ENCODE measurements at places on chromosomes 4 and X.

GRCh38 chr4:5960252-5960880, 57.9 kb downstream of the C4orf50 start:
- no peak for DNase-seq

GRCh38 chr4:7805533-7806337, 133.9 kb downstream of the AFAP1 start:
- DNase-seq: no peak

- no peak for DNase-seq
These were observed 2.7 kb downstream of the TNIP2 start for GRCh38 chr4:2753436-2753835.

DNA sequence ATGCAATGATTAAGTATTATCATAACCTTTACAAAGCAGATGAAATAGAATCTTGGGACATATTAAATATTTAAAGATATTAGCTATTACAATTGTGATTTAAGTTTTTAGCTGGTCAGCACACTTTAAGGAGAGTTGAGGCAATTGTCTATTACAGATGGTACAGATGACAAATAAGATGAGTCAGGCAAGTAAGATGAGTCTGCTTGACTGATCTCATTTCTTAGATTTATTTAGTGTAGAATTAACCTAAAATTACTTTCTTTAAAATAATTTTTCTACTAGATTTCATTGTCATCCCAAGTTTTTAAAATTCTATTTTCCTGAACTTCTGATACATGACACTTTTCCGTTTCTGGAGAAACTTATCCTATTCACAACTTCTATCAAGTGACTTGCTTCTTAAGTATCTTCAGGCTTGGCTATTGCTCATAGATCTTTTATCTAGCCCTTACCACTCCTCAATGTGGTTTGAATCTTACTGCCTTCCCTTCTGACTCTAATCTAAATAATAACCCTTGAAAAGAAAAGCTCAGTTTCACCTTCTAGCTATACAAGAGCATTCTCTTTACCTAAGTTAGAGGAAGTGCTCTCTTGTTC, 32.9 kb downstream of the CXCL1 start:
- DNase-seq: no peak

DNA sequence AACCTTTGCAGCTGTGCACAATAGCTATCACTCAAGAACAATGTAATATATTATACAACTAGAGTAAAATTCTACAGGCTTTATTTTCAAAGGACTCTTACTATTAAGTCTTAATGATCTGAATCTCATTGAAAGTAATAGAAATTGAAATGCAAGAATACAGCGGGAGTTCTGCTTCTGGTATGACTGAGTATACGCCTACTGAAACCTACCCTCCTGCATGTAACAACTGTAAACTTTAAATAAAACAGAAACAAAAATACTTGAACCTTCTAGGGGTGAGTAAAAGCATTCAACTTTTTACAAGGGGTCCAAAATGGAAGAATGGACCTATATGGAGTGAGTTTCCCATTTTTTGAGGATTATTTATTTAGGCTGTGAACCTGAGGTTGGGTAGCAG, 13.5 kb downstream of the DCHS2 start:
- DNase-seq: no peak

GRCh38 chr4:1008840-1009541, 2.4 kb upstream of the FGFRL1 start:
- DNase-seq: peak; percentile 20

DNA sequence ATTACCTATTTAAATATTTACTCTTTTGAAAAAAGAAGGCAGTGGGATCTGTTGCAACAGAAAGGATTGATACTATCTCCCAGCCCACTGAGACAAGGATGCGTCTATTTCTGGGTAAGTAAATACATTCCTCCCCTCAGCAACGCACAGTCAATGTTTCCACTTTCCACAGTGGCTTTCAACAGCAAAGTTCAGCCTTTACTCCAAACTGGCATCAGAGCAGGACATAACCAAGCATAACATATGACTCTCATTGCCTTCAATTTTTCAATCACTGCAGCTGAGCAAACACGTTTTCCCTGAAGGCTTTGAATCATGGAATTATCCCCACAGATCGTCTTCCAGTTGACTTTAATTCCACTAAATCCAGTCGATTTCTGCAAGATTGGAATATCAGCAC, 160.3 kb upstream of the FRG1 start:
- DNase-seq: no peak

DNA sequence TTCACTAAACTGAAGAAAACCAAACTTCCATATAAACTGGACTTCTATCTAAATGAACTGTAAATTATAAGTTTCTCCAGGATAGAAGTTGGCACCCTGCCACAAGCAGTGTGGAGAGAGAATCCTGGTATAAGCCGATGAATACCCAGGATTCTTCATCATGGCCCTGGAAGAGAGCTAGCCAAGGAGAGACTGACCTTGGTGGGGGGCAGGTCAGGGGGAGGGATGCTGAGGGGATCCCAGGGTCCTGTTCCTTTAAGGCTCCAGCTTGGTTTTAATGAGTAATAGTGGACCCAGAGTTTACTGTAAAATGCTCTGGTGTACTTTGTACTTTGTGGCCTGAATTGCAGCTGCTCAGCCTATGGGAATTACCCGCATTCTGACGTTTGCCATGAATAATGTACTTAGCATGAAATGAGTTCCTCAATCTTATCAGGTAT, 16.9 kb downstream of the RASSF6 start:
- no peak for DNase-seq

DNA sequence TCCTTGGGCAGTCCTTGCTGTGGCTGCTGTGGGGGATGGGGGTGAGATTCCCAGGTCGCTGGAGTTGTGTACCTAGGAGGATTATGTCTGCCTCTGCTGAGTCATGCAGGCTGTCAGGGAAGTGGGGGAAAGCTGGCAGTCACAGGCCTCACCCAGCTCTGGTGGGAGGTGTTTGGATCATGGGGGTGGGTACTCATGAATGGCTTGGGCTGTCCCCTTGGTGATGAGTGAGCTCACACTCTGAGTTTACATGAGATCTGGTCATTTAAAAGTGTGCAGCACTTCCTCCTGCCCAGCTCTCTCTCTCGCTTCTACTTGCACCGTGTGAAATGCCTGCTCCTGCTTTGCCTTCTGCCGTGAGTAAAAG, 24.6 kb upstream of the PDLIM3 start:
- DNase-seq: no peak

GRCh38 chr4:36574816-36575215, 293.4 kb downstream of the DTHD1 start:
- DNase-seq: no peak

- DNase-seq: no peak
These were observed 60.4 kb upstream of the TAF9B start for GRCh38 chrX:78199851-78200250.

GRCh38 chr4:2745981-2746806, 9.9 kb downstream of the TNIP2 start:
- DNase-seq: peak; percentile 73

- DNase-seq: no peak
These were observed 1.1 kb downstream of the AFF2 start for GRCh38 chrX:148501386-148502066.

DNA sequence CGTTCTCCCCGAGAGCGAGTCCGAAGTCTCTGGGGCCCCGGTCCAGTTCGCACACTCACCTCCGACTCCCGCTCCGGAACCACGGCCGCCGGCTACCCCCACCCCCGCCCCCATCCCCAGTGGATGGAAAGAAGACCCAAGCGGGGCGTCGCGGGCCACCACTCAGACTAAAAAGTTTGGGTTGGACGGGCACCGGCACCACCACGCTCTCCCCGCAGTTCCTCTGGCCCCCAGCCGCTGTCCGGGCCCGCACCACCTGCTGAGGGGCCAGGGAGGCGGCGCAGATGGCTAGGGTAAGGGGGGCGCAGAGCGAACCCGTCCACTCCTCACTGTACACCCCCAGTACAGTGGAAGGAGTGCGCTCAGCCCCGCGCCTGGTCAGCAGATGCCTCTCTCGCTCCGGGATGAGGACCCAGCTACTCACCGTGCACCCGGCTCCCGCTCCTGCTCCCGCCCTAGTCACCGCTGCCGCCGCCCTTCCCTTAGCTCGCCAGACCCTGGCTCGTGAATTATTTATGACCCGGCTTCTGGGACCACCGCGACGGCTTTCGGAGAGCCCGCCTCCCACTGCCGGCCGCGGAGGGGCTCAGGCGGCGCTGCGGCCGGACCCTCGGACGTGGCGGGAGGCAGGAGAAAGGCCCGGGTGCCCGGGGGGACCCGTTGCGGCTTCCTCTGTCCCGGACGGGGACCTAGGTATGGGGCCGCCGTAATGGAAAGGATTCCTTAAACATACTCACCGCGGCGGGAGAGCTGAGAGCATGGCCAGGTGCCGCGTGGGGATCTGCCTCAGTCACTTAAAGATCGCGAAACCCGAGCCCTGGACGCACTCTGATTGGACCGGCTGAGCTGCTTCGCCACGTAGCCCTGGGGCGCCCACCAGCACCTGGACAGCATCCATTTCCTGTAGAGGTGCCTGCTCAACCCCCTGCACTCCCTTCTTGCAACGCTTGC, at the start of gene PROM1:
TSS of gene PROM1 (minus strand) at position 783 of the 951 bp plus-strand sequence. CDS start 8,117 bp downstream, outside the sequence.
- no peak for DNase-seq

DNA sequence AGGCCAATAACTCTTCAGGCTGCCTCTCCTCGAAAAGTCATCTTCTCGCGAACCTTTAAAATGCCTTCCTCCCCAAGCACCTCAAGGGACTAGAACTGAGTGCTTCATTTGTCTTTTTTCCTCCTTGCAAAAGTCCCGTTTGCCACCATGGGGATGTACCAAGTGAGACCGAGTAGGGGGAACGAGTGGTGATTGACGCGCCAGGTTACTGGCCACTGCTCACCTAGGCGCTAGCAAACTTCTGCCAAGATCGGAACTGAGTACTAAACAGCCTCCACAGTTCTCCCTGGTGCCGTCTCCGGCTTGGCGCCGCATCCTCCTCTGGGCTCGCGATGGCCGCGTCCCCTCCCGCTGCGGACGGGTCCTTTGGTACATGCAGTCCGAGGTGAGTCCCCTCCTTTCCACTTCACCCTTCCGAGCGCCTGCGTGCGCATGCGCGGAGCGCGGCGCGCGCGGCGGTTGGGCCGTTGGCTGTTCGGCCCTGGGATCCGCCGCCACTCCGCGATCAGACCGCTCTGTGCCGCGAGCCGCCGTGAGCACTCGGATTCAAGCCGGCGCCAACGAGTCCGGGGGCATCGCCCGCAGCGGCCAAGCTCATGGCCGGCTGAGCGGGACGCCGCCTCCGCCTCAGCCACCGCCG, at the start of gene CDK16:
TSS of gene CDK16 (plus strand) at position 402 of the 640 bp plus-strand sequence. CDS start 4,877 bp downstream, outside the sequence.
- DNase-seq: peak; percentile 69

- DNase-seq: no peak
These were observed 959.1 kb upstream of the LCORL start for GRCh38 chr4:18980516-18981233.

GRCh38 chr4:176271749-176272148, 2.7 kb upstream of the ASB5 start:
- DNase-seq: no peak

- no peak for DNase-seq
These were observed 13.8 kb upstream of the GPC3 start for GRCh38 chrX:133999031-133999705.

DNA sequence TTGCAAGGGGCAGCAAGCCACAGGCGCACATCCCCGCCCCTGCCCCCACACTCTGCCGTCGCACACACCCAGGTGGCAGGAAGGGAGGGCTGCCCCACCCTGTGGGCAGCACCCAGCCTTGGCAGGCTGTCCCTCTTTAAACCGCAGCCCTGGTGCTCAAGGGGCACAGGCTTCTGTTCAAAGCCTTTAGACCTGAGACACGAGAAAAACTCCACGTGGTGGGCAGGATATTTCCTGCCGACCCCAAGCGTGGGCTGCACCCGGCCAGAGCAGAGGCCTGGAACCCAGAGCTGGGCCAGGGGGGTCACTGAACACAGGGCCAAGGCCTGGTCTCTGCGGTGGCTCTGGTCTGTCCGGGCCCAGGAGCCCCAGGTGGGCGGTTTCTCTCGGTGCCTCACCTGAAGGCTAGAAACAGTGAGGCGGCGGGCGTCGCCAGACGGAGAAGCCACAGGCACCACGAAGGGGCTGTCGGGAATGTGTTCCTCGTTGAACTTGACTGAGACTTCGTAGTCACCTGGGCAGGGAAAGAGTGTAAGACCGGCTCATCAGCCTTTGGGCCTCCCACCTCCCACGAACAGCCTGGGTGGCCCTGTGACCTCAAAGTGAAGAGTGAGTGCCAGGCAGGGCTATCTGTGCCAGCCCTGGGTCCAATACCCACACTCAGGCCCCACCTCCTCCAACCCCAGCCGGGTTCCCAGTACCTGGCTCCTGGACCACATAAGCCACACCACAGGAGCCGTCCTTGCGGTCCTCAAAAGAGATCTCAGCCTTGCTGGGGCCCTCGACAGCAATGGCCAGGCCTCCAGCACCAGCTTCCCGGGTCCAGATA, 23.0 kb downstream of the FLNA start:
- no peak for DNase-seq

- DNase-seq: no peak
These were observed 157.1 kb downstream of the SCFD2 start for GRCh38 chr4:53208753-53209152.

- no peak for DNase-seq
These were observed 41.8 kb upstream of the ARHGEF6 start for GRCh38 chrX:136822337-136823095.

- DNase-seq: no peak
These were observed 34.9 kb upstream of the CRMP1 start for GRCh38 chr4:5927747-5928146.

GRCh38 chr4:45578874-45579273, 545.0 kb downstream of the GABRG1 start:
- DNase-seq: no peak

- DNase-seq: no peak
These were observed 460.7 kb upstream of the SMIM31 start for GRCh38 chr4:164293203-164293602.

DNA sequence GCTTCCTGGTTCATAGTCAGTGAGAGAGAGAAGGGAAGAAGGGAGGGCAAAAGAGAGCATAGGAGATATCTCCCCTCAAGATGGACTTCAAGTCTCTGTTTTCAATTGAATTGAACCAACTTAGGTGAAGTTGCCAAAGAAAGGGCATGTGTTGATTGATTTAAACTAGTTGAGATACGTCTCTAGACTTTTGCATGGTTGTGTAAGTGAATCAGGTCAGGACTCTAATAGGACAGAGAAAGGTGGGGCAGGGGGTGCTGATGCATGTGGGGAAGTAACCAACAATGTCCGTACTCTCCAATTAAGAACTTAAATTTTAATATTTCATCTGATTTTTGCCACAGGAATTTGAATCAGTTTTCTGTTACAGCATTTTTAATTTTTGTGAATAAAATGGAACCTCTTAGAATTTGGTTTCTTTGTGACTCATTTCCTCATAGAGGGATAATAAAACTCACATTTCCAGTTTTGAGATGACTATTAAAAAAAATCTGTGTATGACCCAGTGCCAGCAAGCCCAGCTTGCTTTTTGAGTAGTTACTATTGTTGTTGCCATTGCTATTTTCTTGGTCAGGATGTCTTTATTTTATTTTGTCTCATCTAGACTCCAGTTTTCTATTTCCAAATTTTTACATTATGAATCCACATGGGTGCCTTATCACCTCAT, 37.3 kb downstream of the SLIT2 start:
- no peak for DNase-seq

DNA sequence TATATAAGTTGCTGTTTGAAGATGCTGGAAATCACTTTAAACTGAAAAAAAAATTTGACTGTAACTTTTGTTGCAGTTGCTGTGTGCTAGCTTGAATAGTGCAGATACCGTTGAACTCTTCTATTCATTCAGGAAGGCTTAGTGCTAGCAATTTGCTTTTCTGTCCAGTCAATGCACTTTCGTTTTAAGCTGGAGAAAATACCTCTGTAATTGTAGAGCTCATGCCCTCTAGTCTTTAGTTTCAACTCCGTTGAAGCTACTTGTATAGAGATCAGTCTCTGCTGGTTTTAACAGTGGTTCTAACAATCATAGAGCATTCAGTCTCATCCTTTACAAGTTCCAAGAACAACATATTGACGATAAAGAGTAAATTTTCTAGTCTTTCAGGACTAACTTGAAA, 49.0 kb upstream of the TRPC3 start:
- DNase-seq: no peak

- DNase-seq: no peak
These were observed 491.1 kb upstream of the ADGRL3 start for GRCh38 chr4:60709061-60709460.

Data from T follicular helper cell (primary cell).